GM23338 (cell line): ENCODE measurements at places on chromosomes 12 and 14.
A peak's percentile ranks its signal among the peaks of the same experiment; 100 is the strongest.

GRCh38 chr14:75147423-75148071 lies 20.7 kb upstream of the NEK9 start:
- peaks cover 8% of the 10 kb centered on the region; the same call in 1 of the 2 replicates for H3K4me1 ChIP-seq
- H3K27me3 ChIP-seq, result no peaks in the 10 kb centered on the region
- peaks cover 13% of the 10 kb centered on the region; the same call in 1 of the 2 replicates for H3K36me3 ChIP-seq
- H3K27ac ChIP-seq, result peak overlapping the region; percentile 50
- DNase-seq, result peak; percentile 81
- no peak overlapping the region for H3K4me3 ChIP-seq

GRCh38 chr12:116662612-116663144 lies 75.2 kb downstream of the SPRING1 start:
- no peaks in the 10 kb centered on the region for H3K36me3 ChIP-seq
- H3K27ac ChIP-seq, result no peak overlapping the region
- peak; percentile 24 for DNase-seq
- H3K27me3 ChIP-seq, result no peaks in the 10 kb centered on the region
- H3K4me1 ChIP-seq, result peaks cover 20% of the 10 kb centered on the region

- no peaks in the 10 kb centered on the region for H3K36me3 ChIP-seq
- peaks cover 48% of the 10 kb centered on the region for H3K4me1 ChIP-seq
- peak; percentile 57 for DNase-seq
- H3K4me3 ChIP-seq, result peak within 1 kb of the TSS; percentile 35; the same call in 1 of the 2 replicates
- peaks cover 100% of the 10 kb centered on the region for H3K27me3 ChIP-seq
Observed at GRCh38 chr12:54028314-54029201, at the start of gene HOXC6. Gene HOXC6, plus strand, starts transcription at chr12:54028440. Its CDS starts 82 bp downstream, at chr12:54028522.

DNA sequence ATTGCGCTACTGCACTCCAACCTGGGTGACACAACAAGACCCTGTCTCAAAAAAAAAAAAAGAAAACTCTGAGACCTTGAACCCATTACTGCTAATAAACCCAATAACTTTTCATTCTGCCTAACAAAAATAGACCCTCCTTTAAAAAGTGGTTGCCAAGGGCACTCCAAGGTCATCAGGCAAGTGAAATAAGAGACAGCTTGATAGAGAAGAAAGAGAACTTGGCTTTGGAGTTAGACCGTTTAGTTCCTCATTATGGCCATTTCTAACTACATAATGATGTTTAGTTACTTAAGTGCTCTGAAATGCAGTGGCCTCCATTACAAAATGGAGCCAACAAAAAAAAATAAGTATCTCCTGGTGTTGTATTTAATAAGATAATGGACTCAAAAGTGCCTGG lies 55.9 kb downstream of the PHLDA1 start:
- H3K4me1 ChIP-seq, result peaks cover 29% of the 10 kb centered on the region
- DNase-seq, result no peak
- H3K4me3 ChIP-seq, result no peak overlapping the region
- no peaks in the 10 kb centered on the region for H3K27me3 ChIP-seq

GRCh38 chr12:132356691-132357622 lies 27.6 kb upstream of the GALNT9 start:
- H3K27me3 ChIP-seq, result no peaks in the 10 kb centered on the region
- H3K36me3 ChIP-seq, result no peaks in the 10 kb centered on the region
- no peak overlapping the region for H3K27ac ChIP-seq
- no peak overlapping the region for H3K4me3 ChIP-seq
- DNase-seq, result no peak

DNA sequence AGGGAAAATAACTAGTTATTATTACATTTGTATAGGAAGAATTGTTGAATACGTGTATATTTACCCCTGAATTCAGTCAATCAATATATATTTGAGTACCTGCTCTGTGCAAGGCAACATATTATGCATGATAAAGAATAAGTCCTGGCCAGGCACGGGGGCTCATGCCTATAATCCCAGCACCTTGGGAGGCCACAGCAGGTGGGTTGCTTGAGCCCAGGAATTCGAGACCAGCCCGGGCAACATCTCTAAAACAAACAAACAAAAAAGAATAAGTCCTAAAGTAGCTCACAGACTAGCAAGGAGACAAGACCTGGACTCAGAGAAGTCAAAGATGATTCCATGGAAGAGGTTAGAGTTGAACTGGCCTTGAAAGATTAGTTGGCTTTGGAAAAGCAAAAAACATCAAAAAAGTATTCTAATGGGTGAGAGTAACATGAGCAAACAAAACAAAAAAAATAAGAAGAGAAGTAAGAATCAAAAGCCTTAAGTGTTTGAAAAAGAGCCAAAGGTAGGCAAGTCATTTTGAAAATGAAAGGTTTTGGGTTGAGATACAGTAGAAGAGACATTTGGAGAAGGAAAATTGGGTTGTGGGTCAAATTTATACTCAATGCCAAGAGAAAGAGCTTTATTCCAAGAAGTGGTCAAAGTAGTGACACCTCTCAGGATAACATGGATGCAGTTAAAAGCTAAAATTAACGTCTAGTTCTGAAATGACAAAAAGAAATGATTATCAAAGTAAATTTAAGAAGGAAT lies 115.2 kb upstream of the BCAT1 start:
- no peak for DNase-seq
- H3K27ac ChIP-seq, result no peak overlapping the region
- no peak overlapping the region for H3K4me3 ChIP-seq
- peaks cover 17% of the 10 kb centered on the region for H3K4me1 ChIP-seq

DNA sequence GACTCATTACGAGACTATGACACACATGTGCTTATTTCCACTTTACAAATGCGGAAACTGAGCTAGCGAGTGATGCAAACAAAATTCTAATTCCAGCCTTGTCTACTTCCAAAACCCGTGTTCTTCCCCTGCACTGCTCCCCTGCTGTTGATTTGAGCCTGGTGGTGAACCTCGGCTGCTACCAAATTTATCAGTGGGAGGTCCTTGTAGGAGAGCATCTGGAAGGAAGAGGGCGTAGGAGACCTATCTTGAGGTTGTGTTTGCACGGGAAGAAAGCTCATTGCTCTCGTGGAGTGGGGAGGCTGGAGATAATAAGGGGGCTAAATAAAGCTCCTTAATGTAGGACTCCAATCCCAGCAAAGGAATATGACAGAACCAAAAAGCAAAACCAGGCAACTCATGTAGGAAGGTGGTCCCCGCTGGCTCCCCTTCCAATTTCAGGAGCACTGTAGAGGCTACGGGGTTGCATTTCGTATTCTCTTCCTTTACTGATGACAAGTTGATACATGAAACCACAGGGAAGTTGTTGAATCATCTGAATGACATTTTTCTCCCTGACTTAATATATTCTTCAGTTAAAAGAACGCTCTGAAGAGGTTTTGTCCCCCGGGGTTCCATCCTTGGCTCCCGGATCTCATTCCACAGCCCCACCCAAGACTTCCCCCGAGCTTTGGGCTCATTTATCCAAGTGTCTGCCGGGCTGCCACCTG lies 52.6 kb downstream of the FZD10 start:
- H3K27ac ChIP-seq, result no peak overlapping the region
- no peaks in the 10 kb centered on the region for H3K4me1 ChIP-seq
- peak; percentile 8 for DNase-seq
- H3K36me3 ChIP-seq, result no peaks in the 10 kb centered on the region
- H3K4me3 ChIP-seq, result no peak overlapping the region
- peaks cover 32% of the 10 kb centered on the region for H3K27me3 ChIP-seq

DNA sequence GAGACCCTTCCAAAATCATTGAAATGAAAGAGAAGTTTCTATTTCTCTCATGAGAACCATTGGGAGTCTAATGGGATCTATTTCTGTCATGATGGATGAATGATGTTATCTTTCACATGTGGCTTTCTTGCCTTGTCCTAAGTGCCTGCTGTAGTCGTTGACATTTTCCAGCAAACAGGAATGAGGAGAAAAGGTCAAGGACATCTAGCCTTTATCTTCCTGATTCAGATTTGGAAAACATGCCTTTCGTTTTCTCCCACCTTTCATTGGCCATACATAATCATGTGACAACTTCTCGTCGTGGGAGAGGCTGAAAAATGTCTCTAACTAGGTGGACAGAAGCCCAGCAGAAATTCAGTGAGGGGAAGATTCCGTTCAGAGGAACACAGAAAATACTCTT lies 94.5 kb downstream of the PCNX1 start:
- H3K4me1 ChIP-seq, result no peaks in the 10 kb centered on the region
- DNase-seq, result peak; percentile 9
- H3K36me3 ChIP-seq, result no peaks in the 10 kb centered on the region
- no peaks in the 10 kb centered on the region for H3K27me3 ChIP-seq
- no peak overlapping the region for H3K4me3 ChIP-seq

GRCh38 chr14:102998393-102998792 lies 59.0 kb downstream of the CDC42BPB start:
- H3K4me1 ChIP-seq, result no peaks in the 10 kb centered on the region
- no peak overlapping the region for H3K27ac ChIP-seq
- peaks cover 6% of the 10 kb centered on the region; the same call in 1 of the 2 replicates for H3K36me3 ChIP-seq
- no peak overlapping the region for H3K4me3 ChIP-seq

DNA sequence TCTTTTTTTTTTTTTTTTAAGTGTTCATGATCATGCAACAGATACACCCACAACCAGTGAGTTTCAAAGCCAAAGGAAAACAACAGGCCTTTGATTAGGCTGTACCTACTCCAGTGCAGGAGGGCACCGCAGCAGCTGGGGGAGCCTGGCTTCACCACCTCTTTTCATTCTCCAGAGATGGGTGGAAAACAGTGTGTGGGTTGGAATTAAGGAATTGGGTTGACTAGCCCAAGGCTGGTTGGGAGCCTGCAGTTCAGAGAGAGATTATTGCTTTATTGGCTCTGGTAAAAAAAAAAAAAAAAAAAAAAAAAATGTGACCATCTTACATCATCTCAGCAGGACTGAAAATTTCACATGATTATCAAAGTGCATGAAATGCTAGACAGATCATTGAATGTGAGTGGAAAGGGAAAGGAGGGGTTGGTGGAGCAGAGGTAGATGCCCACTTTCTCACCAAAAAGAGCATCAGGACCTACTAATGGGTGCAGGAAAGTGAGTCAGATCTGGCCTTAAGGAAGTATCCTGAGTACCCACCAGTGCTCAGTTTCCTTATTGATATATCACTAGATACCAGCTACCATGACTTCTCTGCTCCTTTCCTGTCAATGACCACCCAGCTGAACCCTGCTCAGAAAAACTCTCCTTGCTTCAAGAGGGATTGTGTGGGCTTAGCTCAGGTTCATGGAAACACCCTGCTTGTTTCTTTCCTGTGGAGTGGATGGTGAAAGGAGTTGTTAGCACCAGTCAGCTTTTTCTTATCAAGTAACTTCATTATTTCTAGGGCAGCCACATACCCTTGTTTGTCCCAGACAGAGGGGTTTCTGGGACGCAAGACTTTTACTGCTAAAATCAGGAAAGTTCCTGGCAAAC lies 54.8 kb upstream of the DYRK2 start:
- no peaks in the 10 kb centered on the region for H3K36me3 ChIP-seq
- no peaks in the 10 kb centered on the region for H3K27me3 ChIP-seq
- peaks cover 6% of the 10 kb centered on the region; the same call in 1 of the 2 replicates for H3K4me1 ChIP-seq
- no peak overlapping the region for H3K4me3 ChIP-seq
- DNase-seq, result no peak
- no peak overlapping the region for H3K27ac ChIP-seq

DNA sequence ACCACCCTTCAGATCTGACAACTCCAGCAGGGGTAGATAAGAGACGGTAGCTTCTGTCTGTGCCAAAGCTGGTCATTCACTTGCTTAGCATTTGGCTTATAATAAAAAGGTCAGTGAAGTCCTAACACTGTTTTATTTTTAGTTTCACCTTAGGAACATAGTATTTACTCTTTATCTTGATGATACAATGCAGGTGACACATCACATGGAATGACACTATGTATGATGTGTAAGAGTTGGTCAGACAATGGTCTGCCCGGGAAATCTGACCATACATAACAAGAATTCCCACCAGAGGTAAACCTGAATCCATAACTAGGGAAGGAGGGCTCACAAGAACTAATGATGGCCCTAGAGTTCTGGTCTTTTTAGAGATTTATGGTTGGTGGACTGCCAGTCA lies 66.6 kb downstream of the IFNG start:
- H3K36me3 ChIP-seq, result no peaks in the 10 kb centered on the region
- H3K4me3 ChIP-seq, result no peak overlapping the region
- H3K27ac ChIP-seq, result no peak overlapping the region

DNA sequence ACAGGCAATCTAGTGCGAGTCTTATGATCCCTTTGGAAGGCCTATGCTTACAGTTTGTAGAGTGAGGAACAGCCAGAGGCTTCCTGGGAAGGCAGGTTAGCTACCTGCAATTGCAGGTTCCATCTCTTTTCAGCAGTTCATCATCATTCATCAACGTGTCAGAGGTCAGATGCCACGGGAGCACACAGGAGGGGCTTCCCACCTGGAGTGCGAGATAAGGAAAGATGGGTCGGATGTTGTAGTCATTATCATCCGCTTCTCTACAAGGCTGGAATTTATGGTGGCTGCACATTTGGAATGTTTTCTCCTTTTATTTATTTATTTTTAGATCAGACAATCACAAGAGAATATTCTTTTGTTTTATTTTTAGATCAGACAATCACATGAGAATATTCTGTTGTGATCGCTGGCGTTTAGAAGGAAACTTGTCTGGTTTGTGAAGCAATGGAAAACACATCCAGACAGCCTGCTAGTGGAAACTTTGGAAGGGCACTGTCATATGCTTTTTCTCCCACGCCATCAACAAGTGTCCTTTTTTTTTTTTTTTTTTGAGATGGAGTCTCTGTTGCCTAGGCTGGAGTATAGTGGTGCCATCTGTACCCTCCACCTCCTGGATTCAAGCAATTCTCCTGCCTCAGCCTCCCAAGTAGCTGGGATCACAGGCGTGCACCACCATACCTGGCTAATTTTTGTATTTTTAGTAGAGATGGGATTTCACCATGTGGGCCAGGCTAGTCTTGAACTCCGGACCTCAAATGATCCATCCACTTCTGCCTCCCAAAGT lies 1.9 kb upstream of the BICD1 start:
- H3K4me3 ChIP-seq, result no peak overlapping the region
- H3K27me3 ChIP-seq, result no peaks in the 10 kb centered on the region
- H3K4me1 ChIP-seq, result peaks cover 30% of the 10 kb centered on the region
- no peak overlapping the region for H3K27ac ChIP-seq

DNA sequence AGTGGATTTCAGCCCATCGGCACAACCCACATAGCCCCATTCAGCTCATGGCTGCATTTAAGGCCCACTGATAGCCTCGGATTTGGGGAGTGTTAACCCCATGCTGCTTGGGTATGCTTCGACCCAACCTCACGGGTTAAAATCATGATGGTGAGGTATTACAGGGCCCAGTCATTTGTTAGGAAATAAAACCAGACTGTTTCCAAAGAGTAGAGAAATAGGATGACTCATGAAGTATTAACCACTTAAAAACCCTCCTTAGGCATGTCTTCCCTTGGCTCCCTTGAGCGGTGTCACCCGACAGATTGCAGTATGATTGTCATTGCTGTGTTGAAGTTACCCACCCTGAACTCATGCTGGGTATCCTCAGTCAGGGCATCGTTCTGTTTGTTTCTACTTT lies 289.1 kb downstream of the CACNA1C start:
- H3K36me3 ChIP-seq, result no peaks in the 10 kb centered on the region
- no peak for DNase-seq
- H3K27me3 ChIP-seq, result no peaks in the 10 kb centered on the region
- H3K27ac ChIP-seq, result no peak overlapping the region

GRCh38 chr12:23099604-23100003 lies 474.6 kb downstream of the ETNK1 start:
- no peak overlapping the region for H3K4me3 ChIP-seq
- peaks cover 26% of the 10 kb centered on the region for H3K4me1 ChIP-seq
- no peak overlapping the region for H3K27ac ChIP-seq
- no peaks in the 10 kb centered on the region for H3K27me3 ChIP-seq
- H3K36me3 ChIP-seq, result no peaks in the 10 kb centered on the region
- DNase-seq, result peak; percentile 52
